Spinal cord (tissue), 10 donors: ENCODE measurements at places on chromosomes 5 and 9. TPM values are rescaled to one million over a fixed set of nuclear protein-coding genes. Genes with fewer than 3 reads are reported as not detected.

- DNase-seq = no peak
Measured at GRCh38 chr9:105864248-105864898, 170.0 kb downstream of the TMEM38B start.

GRCh38 chr5:5165541-5166002 is 25.4 kb downstream of the ADAMTS16 start:
- DNase-seq = no peak

DNA sequence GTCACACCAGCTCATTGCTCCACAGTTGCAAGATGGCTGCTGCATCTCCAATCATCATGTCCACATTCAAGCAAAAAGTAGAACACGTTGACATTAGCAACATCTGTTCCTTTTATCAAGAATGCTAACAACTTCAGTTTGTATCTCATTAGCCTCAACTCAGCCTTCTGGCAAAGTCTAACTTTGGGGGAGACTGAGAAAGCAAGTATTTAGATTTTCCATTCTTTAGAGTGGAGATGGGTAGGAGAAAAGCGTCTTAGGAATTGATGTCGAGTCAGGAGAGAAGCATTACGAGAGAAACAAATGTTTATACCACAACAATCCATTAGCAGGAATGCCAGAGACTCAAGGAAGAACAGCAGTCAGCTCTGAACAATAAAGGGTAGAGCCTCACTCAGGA is 446.3 kb downstream of the ENC1 start:
- no peak for DNase-seq

- no peak for DNase-seq
Measured at GRCh38 chr5:32496104-32496503, 51.6 kb upstream of the ZFR start.

- no peak for DNase-seq
Measured at GRCh38 chr5:107296572-107296971, 374.2 kb downstream of the EFNA5 start.

DNA sequence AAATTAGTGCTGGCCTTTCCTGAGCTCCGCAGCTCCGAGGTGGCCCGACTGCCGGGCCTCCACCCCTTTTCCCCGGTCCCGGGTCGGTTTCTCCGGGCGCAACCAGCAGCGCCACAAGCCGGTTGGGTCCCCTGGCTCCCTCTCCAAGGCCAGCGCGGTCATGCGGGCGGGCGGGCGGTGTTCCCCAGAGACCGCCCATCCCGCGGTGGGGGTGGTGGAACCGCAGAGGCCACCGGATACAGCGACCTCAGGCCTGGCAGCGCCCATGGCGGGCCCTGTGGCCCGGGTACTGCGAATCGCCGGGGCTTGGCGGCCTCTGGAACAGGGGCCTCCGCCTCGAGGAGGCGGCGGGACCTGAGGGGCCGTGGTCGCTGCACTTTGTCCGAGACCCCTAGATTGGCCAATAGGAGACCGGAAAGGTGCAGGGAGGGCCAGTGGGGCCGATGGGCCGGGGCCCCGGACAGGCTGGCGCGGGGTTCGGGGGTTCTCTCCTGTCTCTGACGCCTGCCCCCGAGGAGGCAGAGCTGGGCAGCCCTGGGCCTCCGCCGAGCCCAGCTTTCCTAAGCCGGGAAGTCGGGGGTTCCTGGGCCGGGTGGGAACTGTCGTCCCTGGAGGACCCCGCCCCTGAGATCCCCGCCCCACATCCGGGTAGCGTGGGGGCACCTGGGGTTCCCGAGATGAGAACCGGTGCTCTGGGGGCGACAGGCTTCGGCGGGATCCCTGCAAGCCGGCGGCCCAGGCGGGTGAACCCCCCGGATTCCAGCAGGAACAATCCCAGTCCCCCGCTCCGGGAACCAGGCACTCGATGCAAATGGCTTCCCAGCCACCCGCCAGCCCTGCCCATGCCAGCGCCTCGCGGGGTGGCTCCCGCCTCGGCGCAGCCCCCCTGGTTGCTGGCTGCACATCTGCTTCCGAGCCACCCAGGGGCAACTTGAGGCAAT is 293.9 kb downstream of the ZSWIM6 start:
- no peak for DNase-seq

DNA sequence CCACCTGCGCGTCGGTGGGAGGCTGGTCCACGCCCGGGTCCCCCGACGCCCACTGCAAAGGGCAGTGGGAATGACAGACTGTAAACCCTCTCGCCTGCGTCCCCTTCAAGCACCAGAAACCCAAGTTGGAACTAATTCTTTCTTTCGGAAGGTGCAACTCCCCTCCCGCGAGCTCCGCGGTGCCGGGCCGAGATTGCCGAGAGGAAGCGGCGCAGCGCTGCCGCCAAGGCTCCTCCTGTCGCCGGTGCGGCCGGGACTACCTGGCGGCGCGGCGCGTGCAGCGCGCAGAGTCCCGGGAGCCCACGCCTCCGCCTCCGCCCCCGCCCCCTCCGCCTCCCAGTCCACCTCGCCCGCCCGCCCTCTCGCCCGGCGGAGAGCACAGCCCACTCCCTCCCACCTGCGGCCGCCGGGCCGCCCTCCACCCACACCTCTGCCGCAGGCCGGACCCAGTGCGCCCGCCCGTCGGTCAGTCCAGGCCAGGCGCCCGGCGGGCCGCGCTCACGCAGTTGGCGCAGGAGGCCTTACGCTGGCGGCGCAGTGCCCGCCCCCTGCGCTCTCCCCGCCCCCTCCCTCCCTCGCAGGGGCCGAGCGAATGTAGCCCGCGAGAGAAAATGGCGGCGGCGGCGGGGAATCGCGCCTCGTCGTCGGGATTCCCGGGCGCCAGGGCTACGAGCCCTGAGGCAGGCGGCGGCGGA is at the start of gene MAP3K1:
Gene MAP3K1, plus strand, starts transcription at position 587 of the 695 bp plus-strand sequence. Its CDS starts 25 bp downstream, at position 612.
- DNase-seq = peak; percentile 94

DNA sequence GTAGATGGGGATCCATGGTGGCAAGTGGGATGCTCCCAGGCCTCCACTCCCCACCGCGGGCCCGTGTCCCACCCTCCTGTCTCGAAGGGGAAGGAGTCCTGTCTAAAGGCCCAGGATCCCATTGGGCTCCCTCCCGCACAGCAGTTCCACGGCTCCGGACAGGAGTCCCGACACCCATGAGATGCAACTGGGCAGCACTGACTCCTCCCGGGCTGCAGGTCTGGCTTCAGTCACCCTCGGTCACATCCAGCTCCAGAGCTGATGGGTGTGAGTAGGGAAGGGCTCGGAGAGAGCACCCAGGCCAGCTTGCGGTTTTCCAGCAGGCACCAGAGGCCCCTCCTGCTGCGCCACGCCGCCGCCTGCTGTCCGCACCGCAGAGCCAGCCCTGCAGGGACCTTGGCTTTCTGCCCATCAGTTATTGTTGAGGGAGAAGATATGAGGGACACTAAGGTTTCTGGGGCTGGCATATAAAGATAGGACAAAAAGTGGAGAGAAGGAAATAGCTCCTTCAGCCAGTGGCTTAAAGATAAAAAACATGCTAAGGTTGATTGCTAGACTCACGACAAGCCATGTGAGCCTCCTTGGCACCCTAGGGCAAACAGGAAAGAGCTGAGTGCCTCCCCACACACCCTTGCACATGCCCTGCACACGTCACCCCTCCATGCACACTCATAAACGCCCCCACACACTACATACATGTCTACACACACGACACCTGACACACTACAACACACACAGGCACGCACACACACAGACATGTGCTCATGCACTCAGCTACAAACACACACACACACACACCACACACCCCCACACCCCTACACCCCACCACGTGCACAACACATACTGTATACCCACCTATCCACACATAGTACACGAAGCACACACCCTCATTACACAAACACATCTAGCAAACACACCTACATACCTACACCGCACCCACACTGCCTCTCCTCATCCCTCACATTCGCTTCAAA is 79.0 kb downstream of the AK8 start:
- DNase-seq = no peak

- DNase-seq = no peak
Measured at GRCh38 chr5:79964136-79964535, 26.9 kb downstream of the MTX3 start.

GRCh38 chr9:91158286-91158685 is 203.4 kb downstream of the AUH start:
- DNase-seq = no peak

DNA sequence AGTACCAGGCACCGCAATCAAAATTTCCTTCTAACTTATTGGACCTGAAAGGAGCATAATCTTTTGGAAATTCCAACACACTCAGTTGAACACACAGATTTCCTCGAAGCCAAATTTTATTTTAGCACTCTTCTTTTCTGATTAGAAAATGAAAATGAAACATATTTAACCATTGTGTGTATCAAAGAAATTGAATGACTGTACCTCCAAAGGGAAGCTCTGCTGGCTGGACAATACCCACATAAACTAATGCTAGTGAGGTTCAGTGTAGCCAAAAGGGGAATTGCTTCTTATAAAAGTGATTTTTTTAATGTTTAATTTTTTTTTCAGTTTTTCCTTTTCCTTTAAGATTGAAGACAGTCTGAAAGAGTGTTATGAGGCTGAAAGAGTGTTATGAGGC is 239.6 kb upstream of the NREP start:
- DNase-seq = no peak

DNA sequence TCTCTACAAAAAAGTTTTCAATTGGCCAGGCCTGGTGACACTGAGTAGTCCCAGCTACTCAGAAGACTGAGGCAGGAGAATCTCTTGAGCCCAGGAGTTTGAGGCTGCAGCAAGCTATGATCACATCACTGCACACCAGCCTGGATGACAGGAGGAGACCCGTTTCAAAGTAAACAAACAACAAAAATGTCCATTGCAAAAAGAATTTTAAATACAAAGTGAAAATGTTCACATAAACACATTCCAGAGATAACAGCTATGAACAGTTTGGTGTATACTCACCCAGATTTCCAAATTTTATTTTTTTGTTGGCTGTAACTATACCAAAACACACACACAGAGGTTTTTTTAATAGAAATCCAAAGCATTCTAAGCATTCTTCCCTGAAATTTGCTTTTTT is 39.8 kb downstream of the ADRA1B start:
- no peak for DNase-seq

GRCh38 chr9:78325343-78325742 is 28.4 kb downstream of the PSAT1 start:
- peak; percentile 73 for DNase-seq

GRCh38 chr5:135194573-135195269 is 160.7 kb upstream of the PITX1 start:
- DNase-seq = no peak

- DNase-seq = no peak
Measured at GRCh38 chr5:176413255-176413565, 3.1 kb downstream of the CLTB start.

- DNase-seq = no peak
Measured at GRCh38 chr5:87076931-87077330, 190.8 kb upstream of the RASA1 start.

- DNase-seq = no peak
Measured at GRCh38 chr5:170508660-170509347, 5.0 kb downstream of the KCNIP1 start.

DNA sequence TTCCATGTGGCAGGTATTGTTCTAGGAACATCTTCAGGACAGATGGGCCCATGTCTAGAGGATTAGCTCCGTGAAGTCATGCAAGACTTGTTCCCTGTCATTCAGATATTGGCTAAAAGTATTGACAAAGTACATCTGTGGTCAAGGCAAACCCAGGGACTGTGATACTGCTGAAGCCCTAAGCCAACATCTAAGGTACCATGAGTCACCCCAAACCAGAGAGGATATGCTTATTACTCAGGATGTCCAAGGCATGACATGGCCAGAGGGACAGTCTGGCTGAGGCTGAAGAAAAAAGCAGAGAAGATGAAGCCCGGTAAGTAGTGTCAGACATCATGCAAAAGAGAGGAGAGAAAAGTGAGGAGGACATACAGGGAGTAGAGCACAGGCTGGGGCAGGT is 31.0 kb downstream of the HMHB1 start:
- DNase-seq = no peak

- DNase-seq = no peak
Measured at GRCh38 chr5:52693280-52693679, 94.4 kb upstream of the ITGA1 start.

DNA sequence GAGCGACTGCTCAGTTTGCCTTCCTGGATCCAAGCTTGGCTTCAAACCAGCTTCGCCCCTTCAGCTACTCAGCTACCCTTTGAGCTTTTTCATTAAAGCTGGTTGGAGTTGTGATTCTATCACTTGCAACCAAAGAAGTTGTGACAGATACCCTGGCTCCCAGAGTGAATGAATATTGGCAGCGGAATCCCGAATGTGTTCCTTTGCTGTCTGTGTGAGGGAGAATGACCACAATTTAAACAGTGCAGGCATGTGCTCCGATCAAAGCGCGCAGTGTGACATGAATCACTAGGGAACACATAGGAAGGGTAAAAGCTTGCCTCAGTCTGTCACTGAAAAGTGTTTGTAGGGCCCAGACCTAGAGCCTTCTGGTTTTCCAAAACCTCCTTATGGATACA is 6.6 kb upstream of the AFAP1L1 start:
- no peak for DNase-seq

DNA sequence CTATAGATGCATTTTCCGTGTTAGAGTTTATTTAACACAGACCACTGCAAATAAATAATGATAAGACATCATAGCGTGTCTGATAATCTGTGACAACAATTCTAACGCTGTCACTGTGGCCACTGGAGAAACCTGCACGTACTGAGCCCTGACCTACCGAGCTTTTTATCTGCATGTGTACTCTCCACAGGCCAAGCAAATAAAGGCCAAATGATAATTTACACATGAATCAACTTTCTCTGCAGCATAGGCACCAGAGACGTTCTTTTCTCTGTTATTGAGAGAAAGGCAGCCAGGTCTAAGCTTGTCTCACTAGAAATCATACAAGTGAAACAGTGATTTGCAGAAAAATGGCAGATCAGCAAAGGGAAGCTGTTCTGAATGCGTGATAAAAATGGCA is 75.8 kb downstream of the POU5F2 start:
- DNase-seq = peak; percentile 25

- DNase-seq = no peak
Measured at GRCh38 chr9:22030101-22030598, 21.0 kb upstream of the CDKN2B start.

DNA sequence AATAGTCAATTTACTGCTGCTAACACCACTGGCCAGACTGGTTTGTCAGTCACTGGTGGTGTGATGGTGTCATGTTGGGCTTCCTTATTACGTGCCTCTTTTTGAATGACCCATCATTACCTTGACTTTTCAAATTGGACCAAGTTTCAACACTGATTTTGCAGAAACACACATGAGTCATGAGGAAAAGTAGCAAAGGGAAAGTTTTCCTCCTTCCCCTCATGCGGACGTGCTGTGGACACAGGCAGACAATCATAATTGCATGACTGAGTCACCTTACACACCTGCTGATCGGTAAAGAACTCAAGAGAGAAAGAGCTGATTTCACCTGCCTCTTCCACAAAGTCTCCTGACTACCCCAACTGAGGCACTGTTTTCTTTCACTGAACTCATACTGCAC is 324.5 kb downstream of the ARRDC3 start:
- no peak for DNase-seq

- DNase-seq = no peak
Measured at GRCh38 chr5:96144289-96144688, 182.6 kb upstream of the ELL2 start.

The CNTRL gene
- polyA plus RNA-seq = 22.5 TPM

The NR2F1-AS1 gene
- 65.7 TPM for polyA plus RNA-seq

The AIF1L gene
- polyA plus RNA-seq = 73.6 TPM

The FOXI1 gene
- polyA plus RNA-seq = 0.08 TPM

The SPINK1 gene
- polyA plus RNA-seq = not detected

The PCDHGB7 gene
- polyA plus RNA-seq = 47.2 TPM

The IL11RA gene
- polyA plus RNA-seq = 42.2 TPM

The NR5A1 gene
- 0.09 TPM for polyA plus RNA-seq

The IL4 gene
- 0.43 TPM for polyA plus RNA-seq

The C5orf24 gene
- polyA plus RNA-seq = 77.5 TPM

The PTPRD gene
- polyA plus RNA-seq = 131 TPM

The TAF11L13 gene
- not detected for polyA plus RNA-seq
